ACHN (cell line): ENCODE measurements at places on chromosomes 5 and 9.

GRCh38 chr9:117839862-117840261 lies 135.7 kb downstream of the TLR4 start:
- DNase-seq = no peak

GRCh38 chr9:19342947-19343346 lies 37.1 kb downstream of the RPS6 start:
- no peak for DNase-seq

DNA sequence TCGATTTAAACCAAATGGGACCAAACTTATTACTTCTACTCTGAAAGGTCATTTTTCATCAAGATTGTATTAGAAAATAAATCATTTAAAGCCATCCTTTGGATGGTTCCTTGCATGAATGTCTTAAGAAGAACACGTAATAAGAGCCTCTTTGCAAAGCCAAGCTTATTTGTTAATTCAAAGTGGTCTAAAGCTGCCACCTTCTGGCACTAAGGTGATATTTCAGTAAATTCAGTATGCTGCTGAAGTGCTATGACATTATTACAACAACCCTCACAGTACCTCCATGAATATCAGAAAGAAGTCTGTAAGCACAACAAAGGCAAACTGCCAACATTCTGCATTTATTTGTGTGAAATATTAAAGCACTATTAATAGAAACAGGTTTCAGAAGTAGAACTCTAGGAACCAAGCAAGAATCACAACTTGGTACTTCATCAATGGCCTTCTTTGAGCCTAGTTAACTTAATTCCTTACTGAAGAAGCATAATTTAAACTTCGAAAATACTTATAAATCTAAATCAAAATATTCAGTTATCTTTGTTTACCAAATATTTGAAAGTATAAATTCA lies 53.1 kb upstream of the TYRP1 start:
- peak; percentile 67 for DNase-seq

GRCh38 chr9:25994605-25995004 lies 316.4 kb upstream of the TUSC1 start:
- no peak for DNase-seq

DNA sequence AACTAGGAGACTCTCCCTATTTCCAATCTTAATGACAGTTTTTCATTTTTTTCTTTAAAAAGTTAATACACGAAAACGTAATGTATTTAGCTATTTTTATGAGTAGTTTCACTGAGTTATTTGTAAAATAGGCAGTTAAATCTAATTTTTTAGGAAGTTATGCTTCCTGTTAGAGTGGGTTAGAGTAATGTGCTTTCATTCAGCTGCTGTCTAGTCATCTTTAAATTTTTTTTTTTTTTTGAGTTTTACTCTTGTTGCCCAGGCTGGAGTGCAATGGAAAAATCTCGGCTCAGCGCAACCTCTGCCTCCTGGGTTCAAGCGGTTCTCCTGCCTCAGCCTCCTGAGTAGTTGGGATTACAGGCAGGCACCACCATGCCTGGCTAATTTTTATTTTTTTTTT lies 34.0 kb downstream of the CDC42SE2 start:
- no peak for DNase-seq

- no peak for DNase-seq
These were observed 1058.7 kb upstream of the WWC1 start for GRCh38 chr5:167232675-167233311.

DNA sequence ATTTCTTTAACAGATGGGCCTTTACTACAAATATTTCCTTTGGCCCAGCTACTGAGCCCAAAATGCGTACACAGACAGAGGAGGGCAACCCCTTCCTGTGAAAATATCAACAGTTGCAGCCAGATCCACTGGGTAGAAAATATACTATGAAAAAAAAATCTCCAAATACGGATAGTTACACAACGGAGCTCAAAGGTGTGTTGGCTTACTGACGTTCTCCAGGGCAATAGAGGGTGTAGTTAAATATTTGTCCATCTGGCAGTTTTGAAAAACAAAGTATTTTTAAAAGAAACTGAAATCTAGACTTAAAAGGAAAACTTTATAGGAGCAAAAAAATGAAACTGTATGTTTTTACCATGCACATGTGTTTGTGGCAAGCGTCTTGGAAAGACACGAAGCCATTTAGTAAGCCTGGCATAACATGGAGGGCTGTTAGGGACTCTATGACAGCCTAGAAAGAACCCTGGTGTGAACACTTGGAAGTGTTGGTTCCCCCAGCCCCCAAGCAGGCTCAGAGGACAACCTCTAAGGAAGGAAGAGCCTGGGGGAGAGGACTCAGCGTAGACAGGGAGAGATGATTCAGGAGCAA lies 157.8 kb upstream of the TRPM3 start:
- no peak for DNase-seq

- no peak for DNase-seq
These were observed 31.1 kb downstream of the RPS23 start for GRCh38 chr5:82246960-82247574.

GRCh38 chr5:123885081-123885480 lies 373.1 kb downstream of the CSNK1G3 start:
- no peak for DNase-seq

DNA sequence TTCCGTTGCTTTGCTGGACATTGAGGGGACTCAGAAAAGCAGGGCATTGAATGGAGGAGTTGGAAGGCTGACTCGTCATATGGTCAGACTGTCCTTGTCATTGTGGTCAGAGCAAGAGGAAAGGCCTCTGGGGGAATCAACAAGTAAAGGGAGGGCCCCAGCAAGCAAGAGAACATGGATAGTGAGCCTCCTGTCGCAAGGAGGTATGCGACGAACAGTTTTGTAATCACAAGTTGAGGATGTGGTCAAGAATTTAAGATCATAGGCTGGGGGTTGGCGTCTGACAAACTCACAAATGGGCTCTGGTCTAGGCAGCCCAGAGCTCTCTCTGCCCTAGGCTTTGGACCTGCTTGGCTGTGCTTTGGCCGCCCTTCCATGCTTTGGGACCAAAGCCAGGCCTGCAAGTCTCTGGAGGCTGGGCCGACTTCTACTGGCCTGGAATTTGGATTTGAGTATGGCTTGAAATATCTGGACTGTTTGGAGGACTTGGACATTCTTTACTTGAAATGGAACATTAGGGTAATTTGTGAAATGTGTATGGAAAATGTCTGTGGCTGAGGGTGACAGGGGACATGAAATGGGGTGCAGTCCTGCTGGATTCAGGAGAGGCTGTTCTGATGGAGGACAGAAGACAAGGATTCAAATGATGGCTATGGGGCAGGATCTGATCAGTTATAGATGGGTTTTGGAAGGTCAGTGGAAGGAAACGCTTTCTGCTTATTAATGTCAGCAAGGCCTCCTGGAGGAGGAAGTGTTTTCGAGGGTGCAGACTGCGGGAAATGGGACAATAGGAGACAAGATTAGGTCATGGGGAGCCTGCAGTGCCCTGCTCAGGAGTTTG lies 19.2 kb upstream of the NDST1 start:
- DNase-seq = no peak
